GM12891 (cell line): ENCODE measurements at places on chromosomes 13 and 19.

- no peak for DNase-seq
Observed at GRCh38 chr19:44663996-44664395, 7.3 kb upstream of the CEACAM19 start.

DNA sequence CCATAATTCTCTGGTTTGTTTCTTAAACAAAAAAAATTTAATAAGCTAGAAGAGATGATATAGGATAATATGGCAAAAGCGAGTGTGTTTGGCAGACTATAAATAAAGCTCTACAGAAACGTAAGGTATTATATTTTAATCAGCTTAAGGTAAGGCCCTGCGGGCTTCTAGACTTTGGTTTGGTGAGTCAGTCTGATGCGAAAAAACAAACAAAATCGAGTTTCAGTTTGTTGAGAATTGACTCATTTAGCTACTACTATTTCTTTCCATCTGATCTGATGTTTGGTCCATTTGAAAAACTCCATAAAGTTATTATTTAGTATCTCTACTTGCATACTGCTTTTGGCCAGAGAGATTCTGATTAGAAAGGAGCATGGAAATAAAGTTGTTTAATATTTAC lies 138.0 kb downstream of the MIPEP start:
- no peak for DNase-seq

- DNase-seq, result no peak
Observed at GRCh38 chr13:31793246-31793645, 53.9 kb downstream of the RXFP2 start.

GRCh38 chr19:11673608-11674041 lies 65.1 kb downstream of the ZNF823 start:
- DNase-seq, result no peak
